ENCODE measurements at places on chromosomes 1 and 21. TPM values are rescaled to one million over a fixed set of nuclear protein-coding genes. Genes with fewer than 3 reads are reported as not detected.

Gene C1orf226
- not detected for total RNA-seq

DNA sequence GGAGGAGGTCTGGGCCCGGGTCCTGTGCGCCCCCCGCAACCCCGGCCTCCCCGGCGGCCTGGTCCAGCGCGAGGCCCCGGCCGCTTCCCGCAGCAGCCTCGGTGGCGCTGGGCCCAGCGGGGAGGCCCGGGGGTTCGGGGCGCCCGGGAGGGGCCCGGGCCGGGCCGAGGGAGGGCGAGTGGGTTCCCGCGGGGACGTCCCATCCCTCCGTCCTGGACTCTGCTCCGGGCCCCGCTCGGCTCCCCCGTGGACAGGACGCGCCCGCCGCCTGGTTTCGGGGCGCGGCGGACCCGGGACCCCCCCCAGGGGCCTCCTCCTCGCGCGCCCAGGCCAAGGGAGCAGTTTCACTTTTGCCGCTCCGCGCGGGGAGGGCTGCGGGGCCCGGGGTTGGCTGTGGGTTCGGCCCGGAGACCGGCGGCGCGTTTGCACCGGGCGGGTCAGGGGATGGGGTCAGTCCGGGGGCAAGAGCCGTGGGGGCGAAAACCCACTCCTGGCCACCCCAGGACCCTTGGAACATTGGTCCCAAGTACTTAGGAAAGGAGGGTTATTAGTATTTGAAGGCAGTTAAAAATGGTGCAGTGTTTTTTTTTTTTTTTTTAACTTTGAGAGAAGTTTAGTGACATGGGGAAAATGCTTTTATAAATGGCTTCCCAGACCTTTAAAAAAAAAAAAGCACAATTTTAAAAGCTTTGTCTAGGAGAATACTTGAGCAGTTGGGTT, 677 bp downstream of the AGPAT3 start:
- peak; percentile 68 for DNase-seq

- DNase-seq: no peak
Observed at GRCh38 chr1:39782103-39782502, 6.6 kb downstream of the BMP8B start.

DNA sequence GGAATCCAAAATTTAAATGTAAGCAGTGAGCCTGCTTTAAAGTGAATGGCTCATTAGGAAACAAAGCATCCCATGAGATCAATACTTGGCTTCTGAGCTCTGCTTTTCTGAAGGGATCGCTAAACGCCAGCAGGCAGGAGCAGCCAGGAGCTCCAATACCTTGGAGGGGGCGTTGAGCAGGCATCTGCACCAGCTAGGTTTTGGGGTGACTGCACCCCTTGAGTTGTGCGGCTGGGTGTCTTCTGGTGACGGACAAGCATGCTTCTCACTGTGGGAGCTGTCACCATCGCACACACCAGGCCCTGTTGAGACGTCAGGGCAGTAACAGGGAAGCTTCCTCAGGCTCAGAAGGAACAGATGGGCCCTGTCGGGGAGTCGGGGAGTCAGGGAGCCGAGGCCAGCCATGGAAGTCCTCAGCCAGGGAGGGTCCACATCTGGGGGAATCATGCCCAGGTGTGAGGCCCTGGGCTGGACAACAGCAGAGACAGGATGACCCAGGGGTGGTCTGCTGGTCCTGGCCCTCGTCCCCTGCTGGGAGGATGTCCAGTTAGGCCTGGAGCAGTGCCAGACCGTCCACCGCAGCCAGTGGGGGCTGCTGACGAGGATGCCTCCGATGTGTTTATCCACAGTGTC, 57.9 kb upstream of the ADARB1 start:
- DNase-seq: no peak

GRCh38 chr1:171845998-171846397, 4.7 kb downstream of the DNM3 start:
- no peak for DNase-seq

- peak; percentile 19 for DNase-seq
Observed at GRCh38 chr1:1084372-1085170, 10.5 kb upstream of the RNF223 start.

GRCh38 chr1:47893412-47893811, 103.8 kb downstream of the TRABD2B start:
- DNase-seq: no peak

Data from B cell (primary cell).